ENCODE measurements at places on chromosomes 6 and 20. TPM values are rescaled to one million over a fixed set of nuclear protein-coding genes. Genes with fewer than 3 reads are reported as not detected.

GPRC6A gene
- not detected for polyA plus RNA-seq

PI16 gene
- polyA plus RNA-seq = not detected

WFDC9 gene
- not detected for polyA plus RNA-seq

PPP1R16B gene
- polyA plus RNA-seq = 0.14 TPM

POFUT1 gene
- polyA plus RNA-seq = 29.2 TPM

BMP6 gene
- 8.4 TPM for polyA plus RNA-seq

COL9A1 gene
- not detected for polyA plus RNA-seq

TRDN gene
- polyA plus RNA-seq = not detected

PTGIS gene
- 0.05 TPM for polyA plus RNA-seq

SLC25A27 gene
- 0.98 TPM for polyA plus RNA-seq

ZSCAN9 gene
- 7.2 TPM for polyA plus RNA-seq

DNA sequence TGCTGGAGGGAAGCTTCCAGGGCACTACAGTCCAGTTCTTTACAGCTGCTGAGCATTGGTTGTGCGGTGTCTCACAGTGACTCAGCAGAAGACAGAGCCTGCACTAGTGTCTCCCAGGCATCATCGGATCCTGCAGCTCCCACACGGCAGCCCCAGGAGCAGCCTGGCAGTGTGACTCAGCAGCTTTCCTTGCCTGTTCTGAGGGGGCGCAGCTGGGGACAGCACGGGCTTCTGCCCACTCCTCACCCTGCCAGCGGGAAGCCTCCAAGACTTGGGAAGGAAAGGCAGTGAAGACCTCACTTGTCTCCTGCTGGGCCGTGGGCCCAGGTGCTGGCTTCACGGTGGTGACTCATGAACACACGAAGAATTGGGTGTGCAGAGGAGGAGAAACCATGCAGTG lies 165.4 kb downstream of the SYNDIG1 start:
- DNase-seq = peak; percentile 91

- DNase-seq = no peak
Observed at GRCh38 chr6:11738661-11739375, 39.8 kb downstream of the ADTRP start.

GRCh38 chr6:154161689-154162088 lies 122.6 kb downstream of the OPRM1 start:
- no peak for DNase-seq

DNA sequence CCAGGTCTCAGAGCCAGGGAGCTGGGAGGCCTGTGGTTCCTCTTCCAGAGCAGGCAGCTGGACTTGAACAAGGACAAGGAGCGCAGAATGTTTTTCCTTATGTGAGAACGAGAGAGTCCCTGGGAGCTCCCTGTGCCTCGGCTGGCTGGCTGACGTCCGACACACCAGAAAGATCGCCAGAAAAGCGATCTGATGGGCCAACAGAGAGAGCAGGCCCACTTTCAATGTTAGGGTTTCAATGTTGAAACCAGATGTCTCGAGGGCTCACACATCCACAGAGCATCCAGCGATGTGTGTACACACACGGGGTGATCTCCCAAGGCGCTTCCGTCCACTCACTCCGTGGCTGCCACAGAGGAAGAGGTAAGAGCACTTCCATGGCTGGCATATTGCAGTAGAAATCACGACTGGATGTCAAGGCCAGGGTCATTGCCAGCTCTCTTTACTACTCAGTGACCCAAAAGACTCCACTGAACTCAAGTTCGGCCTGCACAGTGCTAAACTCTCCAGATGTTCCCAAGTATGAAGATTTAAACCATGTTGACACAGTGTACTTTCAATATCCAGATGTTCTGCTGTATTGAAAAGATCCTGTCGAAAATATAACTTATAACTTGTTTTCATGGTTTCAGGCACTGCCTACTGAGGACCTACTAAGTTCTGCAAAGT lies 70.8 kb upstream of the FOXC1 start:
- DNase-seq = no peak

GRCh38 chr20:50572938-50573777 lies 63.0 kb downstream of the PTPN1 start:
- no peak for DNase-seq

DNA sequence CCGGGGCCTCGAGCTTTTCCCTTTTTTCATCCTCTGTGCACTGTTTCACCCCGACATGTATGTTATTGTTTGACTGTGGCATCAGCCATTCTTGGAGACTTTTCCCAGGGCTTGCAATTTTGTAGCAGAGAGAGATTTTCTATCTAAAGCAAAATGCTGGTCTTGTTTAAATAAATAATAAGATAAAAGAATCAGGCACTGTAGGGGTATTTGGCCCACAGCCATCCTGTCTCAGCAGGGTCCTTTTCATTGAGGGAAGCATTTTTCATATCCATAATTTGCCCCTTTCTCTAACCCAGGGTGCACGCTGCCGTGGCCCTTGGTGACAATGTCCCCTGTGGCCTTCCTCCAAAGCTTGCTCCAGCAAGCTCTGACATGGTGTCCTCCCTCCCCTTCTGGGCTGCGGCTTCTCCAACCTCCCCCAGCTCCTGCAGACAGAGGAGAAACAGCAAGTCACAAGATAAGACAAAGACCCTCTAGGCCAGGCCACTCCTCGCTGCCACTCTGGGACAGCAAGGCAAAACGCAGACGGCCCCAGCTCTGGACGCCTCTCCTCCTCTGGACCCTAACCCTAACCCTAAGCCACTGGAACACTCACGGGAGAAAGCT lies 117.6 kb downstream of the MYLK4 start:
- no peak for DNase-seq

- DNase-seq = no peak
Observed at GRCh38 chr6:1382883-1383728, 6.3 kb upstream of the FOXF2 start.

- peak; percentile 29 for DNase-seq
Observed at GRCh38 chr6:15026832-15027231, 219.0 kb upstream of the JARID2 start.

GRCh38 chr20:57881466-57882385 lies 171.9 kb upstream of the PMEPA1 start:
- no peak for DNase-seq

- DNase-seq = no peak
Observed at GRCh38 chr6:35209081-35209480, 4.7 kb upstream of the SCUBE3 start.

- no peak for DNase-seq
Observed at GRCh38 chr6:43274916-43275597, 23.0 kb upstream of the SLC22A7 start.

DNA sequence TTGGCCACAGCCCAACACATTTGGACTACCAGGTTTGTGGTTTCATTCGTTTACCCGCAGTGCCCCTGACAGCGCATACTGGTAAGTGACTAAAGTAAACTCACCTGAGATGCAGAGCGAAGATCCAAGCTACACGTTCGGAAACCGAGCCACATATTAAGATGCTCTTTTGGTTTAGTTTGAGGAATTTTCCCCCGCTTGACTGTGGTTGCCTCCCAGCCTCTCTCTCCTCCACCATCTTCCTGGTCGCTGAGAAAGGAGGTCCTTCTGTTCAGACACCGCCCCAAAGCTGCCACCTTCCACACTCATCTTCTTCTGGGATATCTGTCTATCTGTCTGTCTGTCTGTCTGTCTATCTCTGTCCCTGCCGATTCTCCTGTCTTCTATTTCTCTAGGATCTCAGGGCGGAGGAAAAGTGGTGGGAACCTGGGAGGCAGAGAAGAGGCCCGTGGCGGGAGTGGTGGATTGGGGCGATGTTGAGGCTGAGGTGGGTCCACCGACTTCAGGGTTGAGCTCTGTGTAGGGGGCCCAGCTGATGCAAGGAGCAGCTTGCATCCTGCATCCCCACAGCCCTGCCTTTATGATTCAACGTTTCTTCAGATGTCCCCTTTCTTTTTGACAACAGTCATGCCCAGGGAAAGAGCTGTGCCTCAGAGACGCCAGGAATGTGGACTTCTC lies 196.9 kb upstream of the ZNF184 start:
- DNase-seq = peak; percentile 29

- DNase-seq = no peak
Observed at GRCh38 chr6:167211881-167212712, 54.3 kb upstream of the GPR31 start.

- DNase-seq = peak; percentile 9
Observed at GRCh38 chr6:160831739-160832138, 129.7 kb downstream of the PLG start.

GRCh38 chr6:136546331-136546730 lies 3.9 kb downstream of the MAP7 start:
- no peak for DNase-seq

GRCh38 chr6:74269600-74269858 lies 573.5 kb downstream of the CD109 start:
- DNase-seq = no peak

DNA sequence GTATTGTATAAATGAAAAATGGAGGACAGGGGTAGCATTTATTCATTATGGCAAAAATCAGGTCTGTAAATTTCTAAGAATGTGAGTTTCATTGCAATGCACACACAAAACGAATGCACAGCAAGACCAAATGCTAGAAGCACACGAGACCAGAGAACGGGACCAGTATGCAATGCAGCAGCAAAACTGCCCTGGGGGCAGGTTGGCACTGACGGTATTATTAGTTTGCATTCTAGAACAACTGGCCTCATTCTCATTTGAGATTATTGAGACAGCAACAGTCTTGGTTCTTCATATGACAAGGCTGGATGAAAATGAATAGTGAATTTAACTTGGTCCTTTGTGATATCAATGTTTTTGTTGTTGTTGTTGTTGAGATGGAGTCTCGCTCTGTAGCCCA lies 9.0 kb upstream of the MTRES1 start:
- no peak for DNase-seq

GRCh38 chr6:38339914-38340313 lies 299.8 kb downstream of the BTBD9 start:
- DNase-seq = no peak

DNA sequence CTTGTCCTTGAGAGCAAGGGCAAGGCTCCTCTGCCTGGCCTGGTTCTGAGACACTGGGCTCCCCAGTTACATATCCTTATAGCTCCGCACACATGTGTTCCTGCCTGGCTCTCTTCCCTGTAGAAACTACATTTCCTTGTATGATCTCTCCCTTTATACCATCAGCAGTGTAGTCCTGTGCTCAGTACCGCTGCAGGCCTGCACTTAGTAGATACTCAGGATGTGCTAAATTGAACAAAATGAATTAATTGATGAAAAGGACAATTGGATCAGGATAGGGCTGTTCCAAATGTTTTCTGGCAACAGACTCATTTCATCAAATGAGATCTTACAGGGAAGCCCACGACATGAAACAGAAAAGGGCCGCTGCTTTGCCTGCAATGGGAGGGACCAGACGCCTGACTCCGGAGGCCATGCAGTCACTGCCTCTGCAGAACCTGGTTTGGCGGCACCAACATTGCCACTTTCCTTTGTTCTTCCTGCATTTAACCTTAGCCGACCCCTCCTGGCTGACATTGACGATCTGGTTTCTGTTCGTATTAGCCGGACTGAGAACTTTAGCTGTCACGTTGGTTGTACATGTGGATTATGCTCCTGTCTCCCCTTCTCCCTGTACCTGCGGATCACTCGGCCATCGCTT lies 53.3 kb downstream of the CHMP4B start:
- no peak for DNase-seq

- no peak for DNase-seq
Observed at GRCh38 chr6:24149836-24150235, 23.8 kb downstream of the NRSN1 start.

- DNase-seq = no peak
Observed at GRCh38 chr6:155395339-155395738, 60.3 kb downstream of the NOX3 start.

GRCh38 chr6:17785094-17785787 lies 78.5 kb upstream of the NUP153 start:
- no peak for DNase-seq

Measured in A549 (cell line).